Stimulated activated CD8-positive, alpha-beta memory T cell treated with anti-CD3 and anti-CD28 coated beads, Interleukin-4, amount 100 ng/mL, for 4 hours (primary cell): ENCODE measurements at places on chromosomes 4 and X.

DNA sequence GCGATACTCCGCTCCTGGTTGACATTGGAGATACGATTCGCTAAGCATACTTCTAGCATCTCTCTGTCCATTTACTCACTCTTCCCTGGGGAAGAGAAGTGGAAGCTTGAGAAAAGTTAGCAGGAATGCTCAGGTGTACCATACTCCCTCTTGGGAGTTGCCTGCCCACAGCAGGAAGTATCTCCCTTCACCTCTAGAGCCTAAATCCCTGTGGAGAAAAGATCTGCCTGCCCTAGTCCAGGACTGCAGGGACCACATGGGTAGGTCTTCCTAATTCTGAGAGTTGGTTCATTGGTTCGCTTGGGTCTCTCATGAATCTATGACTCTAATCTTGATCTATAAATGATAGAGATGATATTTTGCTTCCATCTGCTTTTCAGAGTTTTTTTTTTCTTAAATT lies 26.3 kb upstream of the MAPK10 start:
- DNase-seq, result no peak

- no peak for DNase-seq
These were observed 49.1 kb upstream of the DHRSX start for GRCh38 chrX:2549876-2550275.

GRCh38 chr4:95548738-95549245 lies at the start of gene UNC5C:
Gene UNC5C (minus strand): TSS chr4:95548973.
- DNase-seq, result no peak

- DNase-seq, result no peak
These were observed 41.4 kb upstream of the SPIN2A start for GRCh38 chrX:57178605-57179004.

GRCh38 chr4:162839814-162840213 lies 326.9 kb downstream of the NAF1 start:
- no peak for DNase-seq

DNA sequence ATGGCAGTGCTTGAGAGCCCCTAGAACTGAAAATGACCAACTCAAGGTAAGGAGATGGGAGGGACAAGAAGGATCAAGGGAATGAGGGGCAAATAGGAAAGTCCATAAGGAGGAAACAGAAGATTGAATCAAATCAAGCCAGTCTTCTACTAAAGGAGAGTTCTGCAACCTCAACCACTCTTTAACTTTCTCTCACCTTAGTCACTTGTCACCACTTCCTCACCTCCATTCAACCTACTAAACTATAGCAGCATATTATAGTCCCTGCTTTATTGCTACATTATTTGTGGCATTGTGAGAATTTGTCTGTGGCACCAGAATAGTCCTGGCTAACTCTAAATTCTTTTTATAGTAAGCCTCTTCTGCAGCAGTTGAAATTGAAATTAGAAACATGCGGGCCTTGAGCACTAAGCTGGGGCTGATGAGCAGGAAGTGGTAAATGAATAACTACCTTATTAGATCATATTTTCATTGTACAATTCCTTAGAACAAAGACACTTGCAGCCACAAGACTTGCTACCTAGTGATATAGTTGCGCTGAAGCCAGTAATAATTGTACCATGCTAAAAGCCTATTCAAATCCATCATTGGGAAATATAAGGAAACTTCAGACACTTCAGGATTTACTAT lies 336.9 kb downstream of the ZNF674 start:
- no peak for DNase-seq

- no peak for DNase-seq
These were observed 84.9 kb downstream of the SPCS3 start for GRCh38 chr4:176404621-176405020.

- no peak for DNase-seq
These were observed 1015.1 kb downstream of the RPA4 start for GRCh38 chrX:97898798-97899197.

DNA sequence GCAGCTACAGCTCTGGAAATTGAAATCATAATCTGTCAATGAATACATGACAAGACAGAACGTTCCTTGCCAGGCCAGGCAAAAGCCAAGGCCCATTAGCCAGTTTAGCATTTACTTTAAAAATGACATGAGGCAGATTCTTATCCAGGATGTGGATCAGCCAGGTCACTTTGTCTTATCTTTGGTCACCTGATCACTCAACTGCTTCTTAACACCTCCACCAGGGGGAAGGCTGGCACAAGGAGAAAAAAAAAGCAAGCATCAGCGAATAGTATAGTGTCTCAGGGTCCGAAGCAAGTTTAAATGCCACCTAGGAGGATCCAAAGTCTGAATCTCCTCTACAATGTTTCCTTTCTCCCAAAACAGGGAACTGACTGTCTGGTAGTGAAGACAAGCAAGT lies 18.8 kb downstream of the ATP1B4 start:
- DNase-seq, result no peak

DNA sequence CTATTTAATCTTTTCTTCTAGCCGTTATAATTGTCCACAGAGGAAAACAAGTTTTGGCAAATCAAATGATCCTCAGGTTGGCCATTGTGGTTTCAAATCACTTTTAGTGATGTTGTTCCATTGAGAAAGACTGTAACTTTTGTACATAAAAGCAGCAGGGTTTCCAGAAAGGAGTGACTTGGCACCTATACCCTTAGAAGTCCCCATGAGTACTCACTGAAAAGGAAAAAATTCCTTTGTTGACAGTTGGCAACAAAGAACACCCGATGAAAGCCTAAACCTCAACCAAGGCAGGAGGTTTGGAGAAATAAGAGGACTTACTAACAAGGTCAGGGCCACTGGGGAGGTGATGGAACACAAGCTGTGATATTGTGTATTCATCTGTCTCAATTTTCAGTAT lies 474.4 kb downstream of the RAPGEF2 start:
- no peak for DNase-seq

GRCh38 chr4:19735012-19735411 lies 516.7 kb upstream of the SLIT2 start:
- no peak for DNase-seq

- DNase-seq, result no peak
These were observed 41.5 kb downstream of the F8 start for GRCh38 chrX:154981116-154981411.

DNA sequence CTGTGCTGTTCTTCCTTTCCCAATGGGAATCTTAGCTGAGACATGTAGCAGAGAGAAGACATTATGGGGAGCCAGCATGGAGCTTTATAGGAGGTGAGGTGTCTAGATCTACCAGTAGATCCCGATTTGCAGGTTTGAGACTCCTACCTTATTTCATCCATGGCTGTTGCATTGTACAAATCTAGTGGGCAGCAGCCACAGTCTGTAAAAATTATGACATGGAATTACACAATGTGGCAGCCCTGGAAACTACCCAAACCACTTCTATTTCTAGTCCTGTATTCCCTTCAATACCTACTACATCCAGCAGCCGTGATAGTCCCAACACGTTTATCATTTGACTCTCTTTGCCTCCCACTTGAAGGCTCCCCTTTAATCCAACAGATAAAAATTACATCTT lies 8.1 kb downstream of the ATP7A start:
- DNase-seq, result no peak

DNA sequence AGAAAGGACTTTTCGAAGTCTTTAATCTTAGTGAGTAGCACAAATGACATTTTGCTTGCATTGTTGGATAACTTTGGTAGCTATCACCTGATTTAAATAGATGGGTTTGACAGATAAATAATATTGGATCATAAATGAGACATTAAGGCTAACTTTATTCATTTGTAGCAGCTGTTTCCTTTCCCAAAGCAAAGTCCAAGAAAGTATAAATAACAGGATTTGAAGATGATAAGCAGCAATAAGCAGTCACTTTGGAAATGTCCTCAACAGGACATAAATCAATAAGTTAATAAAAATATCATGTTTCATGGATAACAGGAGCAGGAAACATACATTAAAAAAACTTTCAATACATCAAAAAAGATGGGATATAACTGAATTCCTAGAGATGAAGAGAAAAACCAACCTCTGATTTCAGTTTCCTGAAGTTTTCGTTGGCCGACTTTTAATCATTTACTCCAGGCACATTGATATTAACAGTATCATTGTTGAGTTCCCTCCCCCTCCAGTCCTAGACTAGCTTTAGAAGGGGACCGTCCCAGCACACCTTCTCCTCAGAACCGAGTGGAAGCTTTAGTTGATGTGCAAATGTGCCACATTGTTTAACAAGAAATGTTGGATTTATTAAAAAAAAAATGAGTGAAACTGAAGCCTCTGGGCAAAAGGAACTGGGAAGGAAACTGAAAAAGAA lies 169.9 kb upstream of the AGA start:
- DNase-seq, result no peak

GRCh38 chr4:73860181-73860580 lies 7.1 kb downstream of the PF4V1 start:
- no peak for DNase-seq

- DNase-seq, result no peak
These were observed 24.9 kb upstream of the AMOT start for GRCh38 chrX:112865464-112866025.

GRCh38 chr4:78818530-78819079 lies 42.5 kb downstream of the BMP2K start:
- no peak for DNase-seq

DNA sequence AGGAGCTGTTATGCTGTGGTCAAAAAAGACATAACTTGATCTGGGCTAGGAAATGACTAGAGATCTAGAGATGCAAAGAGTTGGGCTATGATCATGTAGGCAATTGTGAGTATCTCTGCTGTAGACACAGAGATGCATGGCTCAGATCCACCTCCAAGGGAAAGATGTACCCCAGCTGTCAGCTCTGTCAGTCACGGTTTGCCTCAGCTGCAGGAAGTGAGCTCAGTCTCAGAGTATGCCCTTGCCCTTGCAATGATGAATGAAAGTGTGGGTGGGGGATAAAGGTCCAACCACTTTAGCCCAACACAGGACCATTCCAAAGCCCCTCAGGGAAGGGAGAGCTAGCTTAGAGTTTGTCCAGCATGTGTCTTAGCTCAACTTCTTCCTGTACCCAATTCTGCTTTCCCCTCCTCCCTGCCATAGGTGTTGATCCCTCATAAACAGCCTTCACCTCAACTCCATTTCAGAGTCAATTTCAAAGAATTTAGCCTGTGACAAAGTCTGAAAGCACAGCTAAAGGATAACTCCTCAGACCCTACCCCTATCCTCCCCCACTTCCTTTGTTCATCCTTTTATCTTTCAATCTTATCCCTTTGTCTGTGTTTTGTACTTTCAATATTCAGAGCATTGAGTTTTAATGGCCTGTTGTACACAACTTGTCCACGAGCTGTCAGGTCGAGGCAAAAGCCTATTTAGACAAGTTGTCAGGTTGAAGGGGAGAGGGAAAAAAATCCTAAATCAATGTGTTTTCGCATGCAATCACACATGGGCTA lies 90.6 kb downstream of the MID1IP1 start:
- DNase-seq, result no peak

DNA sequence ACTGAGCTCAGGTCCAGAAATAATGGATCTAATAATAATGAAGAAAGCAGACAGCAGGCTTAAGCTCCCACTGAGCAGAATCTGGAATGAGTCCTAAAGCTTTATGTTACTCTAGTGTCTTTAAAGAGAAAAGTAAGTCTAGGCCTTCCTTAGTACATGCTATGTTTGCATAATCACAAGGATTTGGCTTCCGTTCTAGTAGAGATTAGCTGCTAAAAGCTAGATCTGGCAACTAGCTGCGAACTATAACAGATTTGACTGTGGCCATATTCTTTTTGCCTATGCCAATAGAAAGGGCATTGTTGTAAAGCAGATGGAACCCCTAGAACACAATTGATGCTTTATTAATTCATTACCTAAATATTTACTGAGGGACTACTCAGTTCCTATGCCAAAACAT lies 19.0 kb downstream of the COX7B2 start:
- DNase-seq, result no peak

DNA sequence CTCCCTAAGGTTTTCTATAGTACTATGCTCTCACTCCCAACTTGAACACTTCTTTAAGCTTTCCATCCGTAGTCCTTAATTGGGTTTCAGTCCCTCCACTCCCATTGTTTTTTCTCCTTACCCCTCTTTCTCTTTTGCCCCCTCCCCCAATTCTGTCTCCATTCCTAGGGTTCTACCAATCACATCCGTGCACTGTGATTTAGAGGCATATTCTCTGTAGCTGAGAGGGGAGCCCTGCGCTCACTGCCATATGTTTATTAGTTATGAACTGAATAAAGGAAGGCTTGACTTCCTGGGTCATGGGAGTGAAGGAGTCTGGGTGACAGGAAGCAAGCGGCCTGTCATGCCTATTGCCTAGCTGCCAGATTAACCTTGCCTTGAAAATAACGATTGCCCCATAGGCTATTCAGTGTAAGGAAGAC lies 471 bp downstream of the MCTS1 start:
- DNase-seq, result no peak

DNA sequence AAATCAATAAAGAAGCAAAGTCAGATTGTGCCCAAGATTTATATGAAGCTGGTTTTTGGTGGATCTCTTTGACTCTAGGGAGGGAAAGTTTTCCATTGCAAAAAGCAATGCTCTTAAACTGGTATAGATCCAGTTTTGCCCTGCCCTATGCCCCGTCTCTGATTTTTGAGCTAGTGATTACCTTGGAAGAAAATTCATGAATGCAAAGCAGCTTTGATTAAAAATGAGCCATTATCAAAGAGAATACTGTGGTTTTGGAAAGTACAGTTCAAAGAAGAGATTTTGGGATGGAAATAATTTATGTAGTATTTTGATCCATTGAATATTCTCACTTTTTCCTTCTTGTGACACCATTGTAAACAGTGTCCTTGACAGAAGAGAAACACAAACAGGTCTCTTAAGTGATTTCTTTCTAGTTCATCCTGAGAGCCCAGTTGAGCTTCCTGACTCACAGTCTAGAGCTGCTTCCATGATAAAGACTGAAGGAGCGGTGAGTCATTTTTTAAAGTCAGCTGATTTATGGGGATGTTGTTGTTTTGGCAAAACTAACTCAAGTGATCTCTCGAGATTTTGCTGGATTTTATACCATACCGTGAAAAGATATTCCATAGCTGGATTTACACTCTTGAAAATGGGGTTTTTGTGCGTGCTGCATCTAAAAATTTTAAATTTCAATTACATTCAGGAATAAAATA lies 76.7 kb downstream of the AFF1 start:
- DNase-seq, result no peak

DNA sequence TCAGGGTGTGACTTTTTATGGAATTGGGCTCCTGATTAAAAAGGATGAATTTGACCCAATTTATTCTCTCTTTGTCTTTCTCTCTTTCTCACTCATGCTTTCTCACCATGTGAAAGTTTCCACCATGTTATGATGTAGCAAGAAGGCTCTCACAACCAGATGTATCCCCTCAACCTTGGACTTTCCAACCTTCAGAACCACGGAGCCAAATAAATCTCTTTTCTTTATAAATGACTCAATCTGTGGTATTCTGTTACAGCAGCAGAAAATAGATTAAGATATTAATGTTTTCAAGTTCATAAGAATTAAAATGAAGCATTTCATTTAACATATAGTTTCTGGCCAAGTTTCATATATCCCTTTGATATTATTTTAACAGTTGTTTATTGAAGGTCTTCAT lies 698.5 kb downstream of the TRAM1L1 start:
- no peak for DNase-seq

GRCh38 chr4:173246719-173247118 lies 78.1 kb downstream of the GALNT7 start:
- no peak for DNase-seq

- peak; percentile 11 for DNase-seq
These were observed 61.5 kb downstream of the ANXA10 start for GRCh38 chr4:168153596-168154440.

GRCh38 chr4:107147873-107148272 lies 111.8 kb upstream of the DKK2 start:
- no peak for DNase-seq

- DNase-seq, result no peak
These were observed 1424.9 kb upstream of the PCDH7 start for GRCh38 chr4:29295280-29295679.

- no peak for DNase-seq
These were observed 24.4 kb downstream of the LCORL start for GRCh38 chr4:17997129-17997528.
